ENCODE measurements at places on chromosomes 5 and 9.

DNA sequence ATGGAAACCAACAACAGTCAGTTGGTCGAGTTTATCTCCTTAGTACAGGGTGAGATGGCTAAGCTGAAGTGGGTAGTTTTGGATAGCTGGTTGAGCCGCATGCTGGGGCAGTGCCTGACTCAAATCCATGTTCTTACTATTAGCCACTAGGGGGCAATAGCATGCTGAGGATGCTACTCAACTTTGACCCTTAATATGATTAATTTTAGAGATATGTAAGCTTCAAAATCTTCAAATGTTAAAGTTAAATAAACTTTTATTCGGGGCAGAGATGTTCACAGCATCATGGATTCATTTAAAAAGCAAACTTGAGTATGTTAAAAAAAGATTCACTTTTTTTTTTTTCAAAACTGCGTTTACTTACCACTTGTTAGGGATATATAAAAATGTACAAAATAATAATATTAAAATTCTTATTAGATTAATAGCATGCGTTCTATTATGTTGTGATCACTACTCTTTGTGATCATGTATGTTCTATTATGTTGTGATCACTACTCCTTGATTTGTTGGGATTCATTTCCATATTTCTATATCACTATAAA is 57.0 kb downstream of the C9orf153 start:
- no peak overlapping the region for H3K4me3 ChIP-seq
- H3K36me3 ChIP-seq, result no peaks in the 10 kb centered on the region
- H3K27ac ChIP-seq, result no peak overlapping the region
- DNase-seq, result peak; percentile 78

- H3K27ac ChIP-seq, result peak overlapping the region; percentile 87
- no peaks in the 10 kb centered on the region for H3K27me3 ChIP-seq
- DNase-seq, result no peak
- H3K4me3 ChIP-seq, result no peak overlapping the region
- peaks cover 94% of the 10 kb centered on the region for H3K4me1 ChIP-seq
These were observed 16.7 kb downstream of the CXXC5 start for GRCh38 chr5:139664727-139665351.

DNA sequence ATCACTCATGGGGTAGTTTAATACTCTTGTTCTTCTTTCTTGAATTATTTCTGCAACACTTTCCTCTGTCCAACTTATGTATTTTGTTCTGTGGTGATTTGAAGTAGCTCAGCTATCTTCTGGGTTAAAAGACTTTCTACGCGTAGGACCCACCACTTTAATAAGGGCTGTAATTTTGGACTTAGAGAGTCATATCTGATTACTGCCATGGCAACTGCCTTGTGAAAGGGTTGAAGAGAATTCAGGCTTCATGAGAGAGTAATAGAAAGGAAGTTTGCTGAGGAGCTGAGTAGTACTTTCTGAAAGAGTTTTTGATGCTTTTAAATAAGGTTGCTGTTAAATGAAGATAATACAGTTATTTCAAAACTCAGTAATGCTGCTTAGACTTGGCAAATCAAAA is 89.5 kb downstream of the TLE4 start:
- no peaks in the 10 kb centered on the region for H3K27me3 ChIP-seq
- H3K27ac ChIP-seq, result no peak overlapping the region
- H3K4me3 ChIP-seq, result no peak overlapping the region
- peak; percentile 32 for DNase-seq

DNA sequence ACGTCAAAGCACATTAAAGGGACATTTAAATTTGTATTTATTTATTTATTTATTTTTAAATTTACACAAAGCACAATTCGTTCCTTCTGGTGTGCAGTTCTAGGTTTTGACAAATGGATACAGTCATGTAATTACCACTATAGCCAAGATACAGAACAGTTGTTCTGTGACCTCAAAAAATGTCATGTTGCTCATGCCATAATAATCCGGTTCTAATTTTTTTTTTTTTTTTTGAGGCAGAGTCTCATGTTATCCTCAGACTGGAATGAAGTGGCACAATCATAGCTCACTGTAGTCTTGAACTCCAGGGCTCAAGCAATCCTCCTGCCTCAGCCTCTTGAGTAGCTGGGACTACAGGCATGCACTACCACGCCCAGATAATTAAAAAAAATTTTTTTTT is 7.8 kb downstream of the IGFBPL1 start:
- H3K4me3 ChIP-seq, result no peak overlapping the region
- no peaks in the 10 kb centered on the region for H3K36me3 ChIP-seq
- no peak overlapping the region for H3K27ac ChIP-seq
- no peak for DNase-seq
- no peaks in the 10 kb centered on the region for H3K4me1 ChIP-seq
- peaks cover 53% of the 10 kb centered on the region for H3K27me3 ChIP-seq

- peaks cover 14% of the 10 kb centered on the region for H3K36me3 ChIP-seq
- H3K4me1 ChIP-seq, result peaks cover 18% of the 10 kb centered on the region
- H3K27ac ChIP-seq, result peak overlapping the region; percentile 47
These were observed 16.7 kb downstream of the ERAP1 start for GRCh38 chr5:96790961-96791504.

DNA sequence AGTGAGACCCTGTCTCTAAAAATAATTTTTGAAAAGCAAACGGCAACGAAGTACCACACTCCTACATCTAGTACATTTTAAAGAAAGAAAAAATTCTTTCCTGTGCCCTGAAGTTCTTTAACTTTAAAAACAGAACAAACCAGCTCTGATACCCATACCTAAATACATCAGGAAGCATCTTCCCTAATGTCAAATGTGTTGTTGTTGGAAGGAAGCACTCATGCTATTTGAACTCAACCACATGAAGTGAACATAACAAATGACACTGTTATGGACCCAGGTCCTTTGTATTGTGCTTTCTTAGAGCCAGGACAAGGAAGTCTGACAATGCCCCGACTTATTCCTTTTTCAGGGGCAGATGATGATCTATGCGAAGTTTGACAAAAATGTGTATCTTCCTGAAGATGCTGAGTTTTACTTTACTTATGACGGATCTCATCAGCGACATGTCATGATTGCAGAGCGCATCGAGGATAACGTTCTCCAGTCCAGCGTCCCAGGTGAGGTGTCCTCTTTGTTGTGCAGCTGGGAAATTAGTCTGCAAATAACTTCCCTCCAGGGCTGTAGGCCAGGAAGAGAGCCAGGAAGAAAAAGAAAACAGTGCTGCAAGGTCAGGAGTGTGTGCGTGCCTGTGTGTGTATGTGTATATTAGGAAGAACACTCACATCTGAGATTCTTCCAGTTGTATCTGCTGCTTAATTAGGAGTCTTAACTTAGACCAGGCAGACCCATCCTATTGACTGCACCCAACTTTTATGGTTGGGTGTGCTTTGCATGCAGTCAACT is 123.7 kb downstream of the ARHGEF28 start:
- H3K27ac ChIP-seq, result no peak overlapping the region
- H3K4me3 ChIP-seq, result no peak overlapping the region
- H3K4me1 ChIP-seq, result peaks cover 8% of the 10 kb centered on the region
- no peak for DNase-seq
- no peaks in the 10 kb centered on the region for H3K27me3 ChIP-seq
- no peaks in the 10 kb centered on the region for H3K36me3 ChIP-seq

DNA sequence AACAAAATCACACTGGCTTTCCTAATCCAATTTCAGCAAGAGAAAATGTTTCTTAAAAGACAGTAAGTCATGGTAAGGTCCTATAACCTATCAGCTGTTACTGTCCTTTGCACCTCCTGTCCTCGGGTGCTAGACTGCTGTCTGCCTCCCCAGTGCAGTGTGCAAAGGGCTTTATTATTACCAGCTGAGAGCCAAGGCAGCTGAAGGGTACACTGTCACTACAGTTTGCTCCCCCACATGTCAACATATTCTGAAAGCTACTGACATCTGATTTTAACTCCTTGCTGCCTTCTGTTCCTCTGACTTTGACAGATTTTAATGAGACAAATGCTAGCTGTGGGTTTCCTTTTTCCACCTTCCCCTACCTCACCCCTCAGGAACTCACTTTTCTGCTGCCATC is 389.4 kb upstream of the SLC24A2 start:
- no peaks in the 10 kb centered on the region for H3K4me1 ChIP-seq
- no peaks in the 10 kb centered on the region for H3K36me3 ChIP-seq
- H3K4me3 ChIP-seq, result no peak overlapping the region
- no peak overlapping the region for H3K27ac ChIP-seq

DNA sequence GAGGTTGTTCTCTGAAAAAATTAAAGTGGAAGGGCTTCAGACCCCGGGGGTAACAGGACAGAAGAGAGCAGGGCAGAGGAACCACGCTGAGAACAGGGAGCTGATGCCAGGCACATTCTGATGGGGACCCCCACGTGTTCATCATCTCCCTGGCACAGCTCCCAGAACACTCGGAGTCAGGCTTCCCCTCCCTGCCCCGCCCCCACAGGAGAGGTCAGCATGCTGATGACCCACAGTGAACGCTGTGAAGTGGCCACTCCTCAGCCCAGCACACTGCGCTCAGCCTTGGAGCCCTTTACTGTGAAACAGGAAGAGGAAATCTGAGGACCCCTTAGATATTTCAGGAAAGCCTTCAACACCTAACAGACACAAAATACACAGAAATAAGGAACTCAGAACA is 16.4 kb downstream of the RETREG1 start:
- no peaks in the 10 kb centered on the region for H3K36me3 ChIP-seq
- no peaks in the 10 kb centered on the region for H3K4me1 ChIP-seq
- H3K27me3 ChIP-seq, result no peaks in the 10 kb centered on the region
- DNase-seq, result no peak
- no peak overlapping the region for H3K27ac ChIP-seq

GRCh38 chr9:81462801-81463200 is 226.5 kb downstream of the TLE1 start:
- H3K27me3 ChIP-seq, result no peaks in the 10 kb centered on the region
- no peak overlapping the region for H3K4me3 ChIP-seq
- DNase-seq, result no peak
- no peaks in the 10 kb centered on the region for H3K4me1 ChIP-seq
- no peak overlapping the region for H3K27ac ChIP-seq
- no peaks in the 10 kb centered on the region for H3K36me3 ChIP-seq

- H3K27ac ChIP-seq, result no peak overlapping the region
- H3K27me3 ChIP-seq, result peaks cover 18% of the 10 kb centered on the region
- no peaks in the 10 kb centered on the region for H3K4me1 ChIP-seq
- no peaks in the 10 kb centered on the region for H3K36me3 ChIP-seq
- H3K4me3 ChIP-seq, result no peak overlapping the region
- DNase-seq, result no peak
These were observed 164.1 kb upstream of the ZNF618 start for GRCh38 chr9:113712053-113712452.
